ENCODE measurements at places on chromosomes 13 and 19. TPM values are rescaled to one million over a fixed set of nuclear protein-coding genes. Genes with fewer than 3 reads are reported as not detected.

- no peak for DNase-seq
Measured at GRCh38 chr13:30727491-30728355, 7.6 kb upstream of the ALOX5AP start.

GRCh38 chr19:18017275-18018083 lies 9.5 kb downstream of the ARRDC2 start:
- no peak for DNase-seq

DNA sequence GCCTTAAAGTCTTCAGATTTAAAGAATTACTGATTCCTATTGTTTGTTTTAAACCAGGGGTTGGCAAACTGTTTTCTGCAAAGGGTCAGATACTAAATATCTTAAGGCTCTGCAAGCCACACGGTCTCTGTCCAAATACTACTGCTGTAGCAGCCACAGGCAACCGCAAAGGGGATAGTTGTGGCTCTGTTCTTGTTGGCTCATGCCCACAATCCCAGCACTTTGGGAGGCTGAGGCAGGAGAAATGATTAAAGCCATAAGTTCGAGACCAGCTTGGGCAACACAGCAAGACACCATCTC lies 22.4 kb downstream of the RANBP3 start:
- DNase-seq: no peak

DNA sequence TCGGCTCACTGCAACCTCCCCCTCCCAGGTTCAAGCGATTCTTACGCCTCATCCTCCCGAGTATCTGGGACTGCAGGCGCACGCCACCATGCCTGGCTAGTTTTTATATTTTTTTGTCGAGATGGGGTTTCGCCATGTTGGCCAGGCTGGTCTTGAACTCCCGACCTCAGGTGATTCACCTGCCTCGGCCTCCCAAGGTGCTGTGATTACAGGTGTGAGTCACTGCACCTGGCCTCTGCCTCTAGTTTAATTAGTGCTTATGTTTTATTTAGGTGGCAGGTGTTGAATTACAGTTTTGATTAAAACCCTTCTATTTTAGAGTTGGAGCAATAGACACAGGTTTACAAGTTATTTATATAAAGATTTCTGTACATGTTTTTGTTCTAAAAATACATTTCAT lies 42.8 kb downstream of the ATP11A start:
- DNase-seq: no peak

DNA sequence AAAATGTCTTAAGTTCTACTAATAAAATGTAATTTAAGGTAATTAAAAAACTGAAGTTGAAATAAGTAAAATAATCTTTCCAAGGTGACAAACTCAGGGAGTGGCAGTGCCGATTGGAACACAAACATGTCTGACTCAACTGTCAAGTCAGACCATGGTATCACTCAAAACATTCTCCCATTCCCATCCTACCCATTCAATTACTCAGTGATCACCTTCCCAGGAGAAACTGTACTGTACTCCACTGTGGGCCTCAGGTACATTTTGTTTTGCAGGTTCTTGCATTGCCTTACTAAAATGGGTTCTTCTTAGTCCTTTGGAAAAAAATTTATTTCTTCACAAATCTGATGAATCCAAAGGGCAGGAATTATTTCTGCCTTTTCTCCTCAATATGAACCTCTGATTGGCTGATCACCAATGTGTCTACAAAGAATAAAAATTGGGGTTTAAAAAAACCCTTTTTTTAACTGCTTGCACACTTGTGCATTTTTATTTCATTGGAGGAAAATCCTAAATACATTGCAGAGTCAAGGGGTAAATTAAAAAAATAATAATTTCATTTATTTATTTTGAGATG lies 96.8 kb downstream of the ZNF429 start:
- DNase-seq: no peak

DNA sequence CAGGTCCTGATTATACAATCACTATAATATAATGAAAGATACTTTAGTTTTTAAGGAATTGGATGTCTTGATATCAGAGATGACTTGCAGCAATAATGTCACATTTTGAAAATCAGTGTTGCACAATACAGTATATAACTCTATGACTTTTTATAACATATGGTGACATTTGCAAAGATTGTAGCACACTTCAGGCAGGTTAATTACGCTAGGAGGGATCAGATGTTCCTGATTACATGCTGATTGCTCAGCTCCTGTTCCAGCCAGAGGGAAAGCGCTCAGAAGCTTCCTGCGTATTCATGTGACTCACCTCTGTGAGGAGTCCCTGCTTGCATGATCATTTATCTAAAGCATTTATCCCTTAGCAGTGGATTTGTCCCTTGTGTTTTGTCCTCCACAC lies 265.6 kb downstream of the GPC5 start:
- no peak for DNase-seq

GRCh38 chr13:79463604-79464003 lies 17.4 kb upstream of the NDFIP2 start:
- DNase-seq: no peak

DNA sequence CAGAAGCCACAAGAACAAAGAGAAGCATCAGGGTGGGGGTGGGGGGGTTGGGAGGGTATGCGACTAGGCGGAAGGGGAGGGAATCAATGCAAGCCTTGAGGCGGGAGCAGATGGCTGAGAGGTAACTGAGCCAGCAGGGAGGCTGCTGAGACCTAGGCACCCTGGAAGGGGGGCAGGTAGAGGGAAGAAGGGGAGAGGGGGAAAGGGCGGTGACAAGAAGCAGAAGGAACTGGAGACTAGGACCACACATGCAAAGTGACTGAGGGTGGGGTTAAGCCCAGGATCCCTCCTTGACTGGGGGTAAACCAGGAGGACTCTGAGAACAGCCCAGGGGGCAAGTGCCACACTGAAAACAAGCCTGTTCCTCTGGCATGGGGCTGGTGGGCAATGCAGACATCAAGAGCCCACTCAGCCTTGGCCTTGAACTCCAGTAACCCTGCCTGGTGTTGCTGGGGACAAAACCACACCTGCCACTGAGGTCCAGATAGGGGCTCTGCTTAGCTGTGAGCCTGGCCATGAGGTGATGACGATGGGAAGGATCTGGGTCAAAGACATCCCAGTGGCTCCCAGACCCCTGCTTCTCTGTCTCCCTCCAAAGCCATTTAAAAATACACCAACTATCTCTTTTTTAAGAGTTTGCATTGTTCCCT lies 20.3 kb downstream of the OPA3 start:
- no peak for DNase-seq

DNA sequence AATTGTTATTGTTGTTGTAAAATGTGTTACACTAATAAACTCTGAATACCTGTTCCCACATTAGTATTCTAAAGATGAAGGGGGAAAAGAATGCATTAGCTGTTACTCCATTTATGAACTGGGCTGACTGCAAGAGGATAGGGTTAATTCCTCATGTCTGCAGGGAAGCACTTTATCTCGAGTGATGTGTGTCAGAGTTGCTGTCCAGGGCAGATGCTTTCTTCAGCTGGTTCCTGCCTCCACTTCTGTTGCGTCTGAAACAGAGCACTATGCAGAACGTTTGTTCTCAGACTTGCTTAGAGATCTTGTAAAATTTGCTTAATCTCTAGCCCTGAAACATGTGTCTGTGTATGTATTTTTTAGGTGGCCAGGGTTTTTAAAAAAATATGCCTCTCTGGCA lies 318.8 kb downstream of the SPRY2 start:
- DNase-seq: no peak

DNA sequence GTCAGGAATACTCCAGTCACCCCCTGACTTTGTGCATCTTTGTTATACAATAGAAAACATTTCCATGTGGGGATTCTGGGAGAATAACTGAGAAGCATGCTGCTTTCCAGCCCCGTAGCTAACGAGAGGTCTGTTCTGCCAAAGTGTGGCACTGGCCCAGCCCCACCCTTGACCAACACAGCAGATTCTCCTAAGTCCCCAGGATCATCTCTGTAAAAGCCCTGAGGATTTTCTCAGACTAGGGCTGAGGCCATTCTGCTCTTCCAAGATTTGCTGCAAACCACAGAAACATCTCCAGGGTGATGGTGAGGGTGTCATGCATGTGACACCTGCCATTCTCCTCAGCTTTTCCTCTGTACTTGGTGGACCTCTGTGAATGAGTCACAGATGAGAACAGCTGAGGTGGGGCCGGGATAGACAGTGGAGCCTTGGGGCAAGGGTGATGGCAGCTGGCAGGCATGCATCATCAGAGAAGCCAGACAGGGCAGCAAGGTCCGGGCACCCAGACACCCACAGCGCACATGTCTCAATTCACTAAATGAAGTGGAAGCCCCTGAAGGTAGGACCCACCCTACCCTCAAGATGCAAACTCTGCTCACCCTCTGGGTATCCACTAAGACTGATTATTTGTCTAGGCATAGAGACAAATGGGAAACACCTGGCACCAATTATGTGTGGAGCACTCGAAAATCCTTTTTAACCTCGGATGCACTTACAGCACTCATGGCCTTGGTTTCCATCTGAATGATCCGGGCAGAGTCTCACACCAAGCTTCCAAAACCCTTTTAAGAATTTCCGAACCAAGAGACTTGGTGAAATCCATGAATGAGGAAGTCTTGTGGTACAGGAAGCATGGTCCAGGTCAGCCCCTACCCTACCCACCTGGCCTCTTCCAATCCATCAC lies 20.1 kb upstream of the DOCK9 start:
- DNase-seq: peak; percentile 30

GRCh38 chr19:4362101-4362828 lies 18.9 kb downstream of the MPND start:
- DNase-seq: no peak

- DNase-seq: no peak
Measured at GRCh38 chr19:51219307-51219706, 5.6 kb upstream of the CD33 start.

- no peak for DNase-seq
Measured at GRCh38 chr13:99620806-99621205, 119.5 kb downstream of the TM9SF2 start.

- no peak for DNase-seq
Measured at GRCh38 chr19:11364935-11365334, 9.5 kb upstream of the SWSAP1 start.

- DNase-seq: no peak
Measured at GRCh38 chr13:111165241-111166010, 50.3 kb downstream of the ARHGEF7 start.

DNA sequence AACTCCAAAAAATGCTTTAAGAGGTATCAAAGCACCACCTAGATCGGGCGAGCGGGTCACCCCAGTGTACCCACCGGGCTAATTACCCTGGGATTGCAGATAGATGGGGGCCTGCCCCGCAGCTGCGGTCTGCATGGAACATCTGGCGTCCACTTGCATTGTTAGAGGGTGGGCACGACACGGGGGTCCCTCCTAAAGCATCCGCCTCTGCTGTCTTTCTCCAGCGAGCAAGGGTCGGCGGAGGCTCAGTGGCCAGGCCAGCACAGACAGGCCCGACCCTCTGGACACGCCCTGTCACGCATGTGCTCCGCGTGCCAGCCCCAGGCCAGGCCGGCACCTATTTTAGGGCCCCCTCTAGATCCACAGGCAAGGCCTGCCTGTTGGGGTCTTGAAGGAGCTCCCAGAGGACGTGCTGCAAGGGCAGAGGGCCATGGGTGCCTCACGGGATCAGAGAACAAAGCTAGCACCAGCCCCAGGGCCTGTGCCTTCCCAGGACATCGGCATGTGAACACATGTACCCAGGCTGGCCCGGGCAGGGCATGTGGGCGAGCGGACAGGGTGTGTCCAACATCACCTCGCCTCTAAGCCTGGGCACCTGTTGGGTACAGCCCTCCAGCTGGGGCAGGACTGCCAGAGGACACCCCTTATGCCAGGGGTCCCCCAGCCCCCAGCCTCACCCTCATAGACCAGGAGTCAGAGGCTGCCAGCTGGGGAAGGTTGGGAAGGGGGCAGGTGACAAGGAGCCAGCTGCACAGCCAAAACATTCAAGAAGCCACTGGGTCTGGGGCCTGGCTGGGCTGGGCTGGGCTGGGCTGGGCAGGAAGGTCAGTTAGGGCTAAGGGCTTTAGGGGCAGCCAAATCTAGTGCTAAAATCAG lies 35.6 kb upstream of the NANOS3 start:
- DNase-seq: no peak

DNA sequence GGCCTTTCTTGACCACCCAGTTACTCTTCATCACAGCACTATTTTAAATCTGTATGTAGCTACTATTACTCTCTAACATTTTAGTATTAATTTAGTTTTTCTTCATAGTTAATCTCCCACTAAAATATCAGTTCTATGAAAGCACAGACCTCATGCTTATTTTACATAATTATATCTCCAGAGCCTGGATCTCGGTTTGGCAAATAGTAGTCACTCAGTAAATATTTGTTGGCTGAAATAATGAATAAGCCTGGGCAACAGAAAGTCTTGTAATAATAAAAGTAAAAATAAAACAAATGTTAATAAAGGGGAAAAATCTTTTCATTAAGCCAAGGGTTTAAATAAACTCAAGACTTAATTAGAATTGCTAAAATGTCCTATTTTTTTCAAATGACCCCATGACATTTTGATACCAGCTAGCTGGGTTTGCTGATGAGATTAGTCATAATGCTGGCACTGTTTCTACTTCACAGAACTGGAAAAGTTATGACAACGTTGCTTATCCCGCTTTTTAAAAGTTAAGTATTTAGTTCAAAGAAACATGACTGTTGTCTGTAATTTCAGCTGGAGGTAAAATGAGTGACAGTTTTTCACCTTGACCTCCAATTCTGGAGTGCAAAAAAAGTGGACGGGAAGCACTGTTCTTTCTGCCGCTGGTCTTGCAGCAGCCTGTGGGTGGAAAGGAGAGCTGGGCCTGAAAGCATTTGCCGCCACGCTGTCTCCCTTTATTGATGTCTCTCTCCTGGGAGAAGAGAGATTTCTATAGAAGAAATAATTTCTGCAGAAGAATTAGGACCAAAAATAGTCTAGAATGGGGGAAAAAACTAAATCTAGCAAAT lies 85.2 kb upstream of the SPATA13 start:
- no peak for DNase-seq

DNA sequence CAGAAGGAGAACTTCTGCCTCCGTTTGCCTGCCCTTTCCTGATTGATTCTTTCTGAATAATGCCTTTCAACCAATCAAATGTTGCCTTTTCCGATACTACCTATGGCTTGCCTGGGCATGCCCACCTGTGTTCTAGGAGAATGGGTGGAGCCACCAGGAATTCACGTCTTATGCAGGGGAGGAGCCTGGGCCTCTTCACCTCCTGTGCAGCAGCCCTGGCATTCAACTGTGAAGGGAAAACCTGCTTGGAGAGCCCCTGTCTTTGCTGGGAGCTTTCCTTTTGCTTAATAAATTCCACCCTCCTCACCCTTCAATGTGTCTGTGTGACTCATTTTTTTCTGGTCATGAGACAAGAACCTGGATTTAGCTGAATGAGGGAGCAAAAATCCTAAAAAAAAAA lies 730.7 kb downstream of the UQCRFS1 start:
- DNase-seq: no peak

GRCh38 chr19:35522745-35523327 lies 5.3 kb downstream of the SBSN start:
- DNase-seq: no peak

- no peak for DNase-seq
Measured at GRCh38 chr13:40342461-40342860, 324.0 kb downstream of the FOXO1 start.

GRCh38 chr13:42996584-42996983 lies 4.5 kb upstream of the EPSTI1 start:
- no peak for DNase-seq

KCTD12 gene
- 6.4 TPM for total RNA-seq

GJA3 gene
- 0.05 TPM for total RNA-seq

TNFSF9 gene
- total RNA-seq: 1.5 TPM

KIR3DL2 gene
- total RNA-seq: 0.17 TPM

USPL1 gene
- 10.7 TPM for total RNA-seq

BEST2 gene
- total RNA-seq: not detected

KLK6 gene
- not detected for total RNA-seq

EPS8L1 gene
- total RNA-seq: 0.88 TPM

COL4A2 gene
- total RNA-seq: not detected

Measured in activated naive CD4-positive, alpha-beta T cell treated with anti-CD3 and anti-CD28 coated beads for 36 hours (primary cell).